NCI-H1092 (cell line): ENCODE measurements at places on chromosomes 5 and 9.

- DNase-seq, result no peak
Measured at GRCh38 chr9:128011071-128011817, 30.5 kb upstream of the EEIG1 start.

- no peak for DNase-seq
Measured at GRCh38 chr5:159525117-159525516, 194.8 kb upstream of the IL12B start.

DNA sequence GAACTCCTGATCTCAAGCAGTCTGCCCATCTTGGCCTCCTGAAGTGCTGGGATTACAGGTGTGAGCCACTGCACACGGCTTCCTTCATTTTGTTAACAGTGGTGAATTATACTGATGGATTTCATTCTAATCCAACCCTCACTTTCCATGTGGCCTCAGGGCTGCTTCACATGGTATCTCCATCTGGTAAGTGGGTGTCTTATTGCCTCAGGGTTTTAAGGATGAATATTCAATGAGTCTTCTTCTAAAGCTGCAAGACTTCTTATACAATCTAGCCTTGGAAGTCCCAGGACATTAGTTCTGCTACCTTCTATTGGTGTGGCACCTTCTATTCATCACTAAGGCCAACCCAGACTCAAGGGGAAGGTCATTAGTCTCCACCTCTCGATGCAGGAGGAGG is 8.7 kb upstream of the RASEF start:
- DNase-seq, result no peak

GRCh38 chr5:98200726-98201541 is 572.5 kb upstream of the RGMB start:
- DNase-seq, result no peak

DNA sequence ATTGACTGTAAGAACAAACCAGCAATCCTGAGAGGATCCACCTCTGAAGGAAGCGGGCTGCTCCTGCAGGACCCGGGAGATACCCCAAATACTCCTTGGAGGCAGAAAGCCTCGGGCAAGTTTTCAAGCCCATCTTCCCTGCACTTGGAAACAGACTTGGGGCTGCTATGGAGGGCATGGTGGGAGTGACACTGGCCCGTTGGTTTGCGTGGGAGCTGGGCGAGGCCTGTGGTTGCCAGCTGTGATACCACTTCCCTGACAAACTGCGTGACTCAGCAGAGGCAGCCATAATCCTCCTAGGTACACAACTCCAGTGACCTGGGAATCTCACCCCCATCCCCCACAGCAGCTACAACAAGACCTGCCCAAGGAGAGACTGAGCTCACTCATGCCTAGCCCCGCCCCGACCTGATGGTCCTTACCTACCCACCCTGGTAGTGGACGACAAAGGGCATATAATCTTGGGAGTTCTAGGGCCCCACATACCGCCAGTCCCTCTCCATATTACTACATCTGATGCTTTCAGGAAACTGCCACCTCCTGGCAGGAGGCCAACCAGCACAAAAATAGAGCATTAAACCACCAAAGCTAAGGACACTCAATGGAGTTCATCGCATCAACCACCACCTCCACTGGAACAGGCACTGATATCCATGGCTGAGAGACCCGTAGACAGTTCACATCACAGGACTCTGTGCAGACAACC is 38.1 kb upstream of the VLDLR start:
- no peak for DNase-seq

DNA sequence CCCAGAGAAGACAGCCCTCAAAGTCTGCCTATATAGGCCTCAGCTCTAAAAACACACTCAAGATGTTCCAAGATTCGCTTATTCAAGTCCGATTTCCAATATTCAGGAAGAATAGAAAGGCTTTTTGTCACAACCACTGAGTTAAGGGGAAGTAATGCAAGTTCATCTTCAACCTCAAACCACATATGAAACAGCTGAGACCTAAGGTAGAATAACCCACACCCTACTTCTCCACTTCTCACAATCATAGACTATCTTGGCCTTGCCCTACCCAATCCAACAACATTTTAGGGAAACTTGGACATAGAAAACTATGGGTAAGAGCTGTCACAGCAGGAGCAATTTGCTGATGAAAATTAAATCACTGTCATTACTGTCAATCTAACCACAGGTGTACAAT is 152.0 kb upstream of the LRRTM2 start:
- no peak for DNase-seq

DNA sequence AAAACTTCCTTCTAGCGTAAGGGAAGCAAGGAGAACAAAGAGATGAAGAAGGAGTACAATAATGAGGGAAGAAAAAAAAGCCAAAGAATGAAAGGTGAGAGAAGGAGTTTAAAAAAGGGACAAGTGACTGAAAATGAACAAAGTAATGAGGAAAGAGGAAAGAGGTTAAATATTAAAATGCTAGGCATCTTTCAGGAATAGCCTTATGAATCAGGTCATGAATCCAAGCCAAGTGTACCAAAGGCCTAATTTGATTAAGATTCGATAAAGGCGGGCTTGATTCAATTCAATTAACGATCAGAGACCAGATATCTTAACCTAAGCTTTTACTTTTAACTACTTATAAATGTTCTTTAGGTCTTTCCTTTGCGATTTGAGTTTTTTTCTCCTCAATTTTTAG is 141.8 kb upstream of the GNA14 start:
- no peak for DNase-seq

- DNase-seq, result no peak
Measured at GRCh38 chr5:52842111-52842510, 54.4 kb downstream of the ITGA1 start.

DNA sequence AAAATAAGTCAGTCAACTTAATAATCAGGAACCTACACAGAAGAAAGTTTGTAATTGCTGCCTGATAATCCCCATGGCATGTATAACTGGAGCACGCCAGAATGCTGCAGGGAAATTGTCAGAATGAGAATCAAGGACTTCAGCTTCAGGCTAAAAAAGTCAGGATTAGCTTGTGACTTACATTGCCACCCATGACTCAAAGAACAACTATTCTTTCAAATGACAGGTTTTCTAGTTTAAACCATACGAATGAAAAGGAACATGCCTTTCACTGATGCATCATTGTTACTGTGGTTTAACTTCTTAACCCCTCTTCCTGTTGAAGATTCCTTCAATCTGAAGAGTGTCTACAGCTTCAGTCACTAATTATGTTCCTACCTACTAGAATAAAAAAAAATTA is 112.4 kb downstream of the ISL1 start:
- DNase-seq, result no peak

DNA sequence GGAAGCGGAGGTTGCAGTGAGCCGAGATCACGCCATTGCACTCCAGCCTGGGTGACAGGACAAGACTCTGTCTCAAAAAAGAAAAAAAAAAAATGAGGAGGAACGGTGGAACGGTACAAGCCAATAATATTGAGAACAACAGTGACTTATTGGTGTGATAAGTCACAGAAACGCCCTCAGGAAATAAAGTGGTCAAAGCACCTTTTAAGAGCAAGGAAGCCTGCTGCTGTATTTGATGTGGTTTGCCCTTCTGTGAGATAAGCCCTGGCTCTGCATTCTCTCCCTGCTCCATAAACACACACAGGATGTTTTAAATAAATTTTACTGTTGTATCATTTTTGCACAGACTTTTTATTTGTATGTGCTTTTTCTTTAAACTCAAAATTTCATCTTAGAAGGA is 269.9 kb upstream of the MSX2 start:
- DNase-seq, result no peak

DNA sequence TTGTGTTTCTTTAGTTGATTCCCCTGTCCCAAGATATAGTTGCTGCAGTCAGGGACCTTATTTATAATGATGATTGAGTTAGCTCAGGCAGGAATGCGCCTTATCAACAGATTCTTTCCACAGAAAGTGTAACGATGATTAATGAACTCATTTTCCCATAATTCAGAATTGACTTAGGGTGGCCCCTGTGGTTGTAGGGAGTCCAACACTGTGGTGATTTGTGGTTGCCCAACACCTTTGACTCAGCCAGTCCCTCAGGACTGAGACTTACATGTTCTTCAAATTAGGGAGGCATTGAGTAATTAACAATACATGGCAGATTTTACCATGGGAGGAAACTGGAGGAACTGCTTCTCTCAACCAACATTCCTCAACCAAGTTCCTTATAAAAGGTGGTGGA is 221.9 kb downstream of the GABRG2 start:
- DNase-seq, result no peak

DNA sequence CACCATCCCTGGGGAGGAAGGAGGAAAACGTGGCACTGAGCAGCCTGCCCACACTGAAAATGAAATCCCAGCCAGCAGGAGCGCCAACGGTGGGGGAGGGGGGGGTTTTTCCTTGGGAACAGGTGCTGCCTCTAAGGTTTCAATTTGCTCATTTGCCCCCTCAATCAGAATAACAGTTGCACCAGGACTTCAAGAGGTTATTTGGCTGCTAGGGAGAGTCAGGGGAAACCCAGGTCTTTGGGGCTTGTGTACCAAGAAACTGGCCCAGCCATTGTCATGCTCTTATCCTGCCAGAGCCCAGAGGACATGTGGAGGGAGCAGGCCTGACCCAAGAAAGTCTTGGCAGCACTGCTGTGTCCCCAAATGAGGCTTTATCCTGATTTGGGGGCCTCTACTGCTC is 66.5 kb downstream of the NDFIP1 start:
- peak; percentile 26 for DNase-seq

- no peak for DNase-seq
Measured at GRCh38 chr9:36154331-36154952, 14.7 kb upstream of the CCIN start.

GRCh38 chr9:70362952-70363351 is 51.5 kb downstream of the KLF9 start:
- DNase-seq, result no peak

- no peak for DNase-seq
Measured at GRCh38 chr5:35365758-35366157, 135.5 kb upstream of the PRLR start.

- peak; percentile 12 for DNase-seq
Measured at GRCh38 chr9:20701060-20701459, 17.0 kb downstream of the FOCAD start.

DNA sequence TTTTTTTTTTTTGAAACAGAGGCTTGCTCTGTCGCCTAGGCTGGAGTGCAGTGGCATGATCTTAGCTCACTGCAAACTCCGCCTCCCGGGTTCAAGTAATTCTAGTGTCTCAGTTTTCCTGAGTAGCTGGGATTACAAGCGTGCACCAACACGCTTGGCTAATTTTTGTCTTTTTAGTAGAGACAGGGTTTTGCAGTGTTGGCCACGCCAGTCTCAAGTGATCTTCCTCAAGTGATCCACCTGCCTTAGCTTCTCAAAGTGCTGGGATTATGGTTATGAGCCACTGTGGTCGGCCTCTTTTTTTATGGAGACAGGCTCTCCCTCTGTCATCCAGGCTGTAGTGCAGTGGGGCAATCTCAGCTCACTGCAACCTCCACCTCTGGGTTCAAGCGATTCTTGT is 82.9 kb downstream of the RAB24 start:
- DNase-seq, result no peak

GRCh38 chr5:93748875-93749397 is 7.5 kb upstream of the POU5F2 start:
- DNase-seq, result no peak
